ENCODE measurements at places on chromosomes 5 and 9.

GRCh38 chr9:34773955-34774354, 64.0 kb upstream of the CCL21 start:
- DNase-seq: no peak

DNA sequence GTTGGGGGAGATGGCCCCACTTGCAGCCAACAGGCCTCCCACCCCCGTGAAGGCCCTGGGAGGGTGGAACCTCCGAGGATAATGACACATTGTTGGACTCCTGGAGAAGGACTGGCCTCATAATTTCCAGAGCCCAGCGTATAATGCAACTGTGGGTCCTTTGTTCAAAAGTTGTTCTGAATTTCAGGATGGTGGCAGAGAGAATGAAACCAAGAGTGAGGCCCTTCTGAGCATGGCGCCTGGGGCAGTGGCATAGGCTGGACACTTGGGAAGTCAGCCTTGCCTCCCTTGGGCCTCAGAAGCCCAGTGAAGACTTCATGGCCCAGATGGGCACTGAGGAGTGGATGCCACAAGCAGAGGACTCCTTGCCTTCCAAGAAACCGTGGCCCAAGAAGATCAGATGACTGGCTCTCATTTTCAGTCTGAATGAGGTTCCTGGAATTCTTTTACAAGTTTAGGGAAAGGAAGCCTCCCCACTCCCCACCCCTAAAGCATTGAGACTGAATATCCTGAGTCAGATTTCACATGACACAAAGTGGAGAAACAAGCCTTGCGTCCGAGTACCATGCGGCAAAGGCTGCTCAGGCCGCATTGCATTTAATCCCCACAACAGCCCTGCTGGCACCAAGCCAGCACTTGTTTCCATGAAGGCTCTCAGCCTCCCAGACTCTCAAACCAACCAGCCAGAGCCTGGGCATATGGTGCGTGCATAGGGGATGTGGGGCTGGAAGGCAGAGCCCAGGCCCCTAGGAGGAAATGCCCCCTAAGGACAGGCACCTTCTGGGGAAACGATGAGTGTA, 96.7 kb upstream of the SMIM23 start:
- DNase-seq: no peak

DNA sequence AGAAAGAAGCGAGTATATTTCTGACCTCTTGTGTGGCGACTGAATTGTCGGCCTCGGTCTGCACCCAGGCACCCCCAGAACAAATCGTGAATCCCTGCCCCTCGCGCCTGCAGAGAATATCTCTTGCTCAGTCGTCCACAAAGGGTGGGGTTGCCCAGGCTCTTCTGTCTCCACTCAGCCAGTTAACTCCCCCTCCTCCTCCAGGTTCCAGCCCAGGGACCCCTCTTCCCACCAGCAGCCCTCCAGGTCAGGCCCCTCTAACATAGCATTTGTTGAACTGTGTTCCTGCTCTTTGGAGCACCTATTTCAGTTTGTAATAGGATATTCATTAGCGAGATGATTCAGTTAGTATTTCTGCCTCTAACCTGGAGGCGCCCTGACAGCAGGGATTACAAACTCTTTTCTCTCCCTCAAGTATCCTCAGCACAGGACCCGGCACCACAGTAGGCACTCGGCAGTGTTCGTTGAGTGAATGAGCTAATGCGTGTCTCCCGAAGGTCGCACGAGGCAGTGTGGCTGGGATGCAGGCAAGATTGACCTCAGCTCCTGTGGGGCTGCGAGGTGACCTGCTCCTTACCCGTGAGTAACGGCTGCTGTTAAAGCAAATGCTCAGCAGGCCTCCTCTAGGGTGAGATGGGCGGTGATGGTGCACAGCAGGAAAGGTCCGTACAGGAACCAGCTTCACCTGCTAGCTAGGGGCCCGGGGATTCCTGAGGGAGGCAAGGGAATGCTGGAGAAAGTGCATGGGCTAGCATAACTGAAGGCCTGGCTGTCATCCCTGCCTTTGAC, 25.8 kb downstream of the ZBTB34 start:
- DNase-seq: no peak

DNA sequence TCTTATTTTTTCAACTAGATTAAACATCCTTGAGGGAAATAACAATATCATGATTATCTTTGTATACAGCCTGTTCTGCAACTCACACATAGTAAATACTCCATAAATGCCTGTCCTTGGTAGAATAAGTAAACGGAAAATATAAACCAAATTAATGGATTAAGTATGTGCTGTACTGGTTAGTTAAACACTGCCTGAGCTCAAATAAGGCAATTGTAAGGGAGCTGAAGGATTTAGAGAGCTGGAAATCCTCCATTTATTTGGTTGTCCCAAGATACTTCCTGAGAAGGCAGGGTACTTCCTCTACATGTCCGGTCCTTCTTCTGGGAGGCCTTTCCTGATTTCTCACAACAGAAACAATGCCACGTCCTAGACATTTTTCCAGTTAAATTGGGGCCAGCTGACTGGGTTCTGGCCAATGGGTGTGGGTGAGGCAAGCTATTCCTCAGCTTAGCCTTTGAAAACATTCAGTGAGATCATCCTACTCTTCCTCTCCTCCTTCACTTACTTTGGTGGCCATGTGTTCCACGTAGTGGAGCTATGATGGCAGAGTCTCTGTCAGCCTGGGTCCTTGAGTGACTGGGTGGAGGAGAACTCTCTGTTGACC, 8.5 kb upstream of the C1QTNF3 start:
- DNase-seq: no peak

DNA sequence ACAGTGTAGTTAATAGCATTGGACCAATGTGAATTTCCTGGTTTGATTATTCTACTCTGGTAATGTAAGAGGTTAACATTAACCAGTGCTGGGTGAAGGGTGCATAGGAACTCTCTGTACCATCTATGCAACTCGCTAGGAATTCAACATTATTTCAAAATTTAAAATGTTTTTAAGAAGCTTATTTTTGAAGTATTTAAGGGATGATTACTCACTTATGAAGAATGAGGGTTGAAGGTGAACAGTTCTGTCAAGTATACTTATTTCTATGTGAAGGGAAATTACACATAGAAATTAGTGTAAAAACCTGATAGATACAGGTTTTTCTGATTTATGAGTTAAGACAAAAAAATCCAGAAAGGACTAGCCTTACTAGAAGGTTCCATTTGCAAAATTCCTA, 165.8 kb downstream of the INSYN2B start:
- DNase-seq: no peak

DNA sequence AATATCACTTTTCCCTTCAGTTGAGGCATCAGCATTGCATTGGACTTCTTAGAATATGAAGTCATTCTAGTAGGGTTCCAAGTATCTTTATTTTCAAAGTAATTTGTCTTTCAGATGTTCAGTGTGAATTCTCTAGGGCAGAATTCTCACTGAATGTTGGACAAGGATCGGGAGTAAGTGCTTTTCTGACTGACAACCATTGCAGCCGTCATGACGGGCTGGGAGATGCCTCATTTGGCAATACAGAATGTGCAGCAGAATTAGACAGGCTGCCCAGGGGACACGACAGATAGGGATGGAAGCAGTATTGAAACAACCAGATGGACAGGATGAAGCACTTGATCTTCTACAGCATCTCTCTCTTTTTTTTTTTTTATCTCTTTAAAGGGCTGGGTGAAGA, 129.0 kb downstream of the ICE1 start:
- DNase-seq: no peak

GRCh38 chr9:91032121-91032531, 230.5 kb downstream of the SYK start:
- DNase-seq: no peak

GRCh38 chr9:33682551-33682950, 112.8 kb upstream of the PRSS3 start:
- DNase-seq: no peak

GRCh38 chr9:77729177-77729576, 81.1 kb upstream of the GNA14 start:
- DNase-seq: no peak

GRCh38 chr5:43646992-43647391, 44.0 kb downstream of the NNT start:
- no peak for DNase-seq

GRCh38 chr9:128986671-128987070, 39.2 kb downstream of the NUP188 start:
- no peak for DNase-seq

DNA sequence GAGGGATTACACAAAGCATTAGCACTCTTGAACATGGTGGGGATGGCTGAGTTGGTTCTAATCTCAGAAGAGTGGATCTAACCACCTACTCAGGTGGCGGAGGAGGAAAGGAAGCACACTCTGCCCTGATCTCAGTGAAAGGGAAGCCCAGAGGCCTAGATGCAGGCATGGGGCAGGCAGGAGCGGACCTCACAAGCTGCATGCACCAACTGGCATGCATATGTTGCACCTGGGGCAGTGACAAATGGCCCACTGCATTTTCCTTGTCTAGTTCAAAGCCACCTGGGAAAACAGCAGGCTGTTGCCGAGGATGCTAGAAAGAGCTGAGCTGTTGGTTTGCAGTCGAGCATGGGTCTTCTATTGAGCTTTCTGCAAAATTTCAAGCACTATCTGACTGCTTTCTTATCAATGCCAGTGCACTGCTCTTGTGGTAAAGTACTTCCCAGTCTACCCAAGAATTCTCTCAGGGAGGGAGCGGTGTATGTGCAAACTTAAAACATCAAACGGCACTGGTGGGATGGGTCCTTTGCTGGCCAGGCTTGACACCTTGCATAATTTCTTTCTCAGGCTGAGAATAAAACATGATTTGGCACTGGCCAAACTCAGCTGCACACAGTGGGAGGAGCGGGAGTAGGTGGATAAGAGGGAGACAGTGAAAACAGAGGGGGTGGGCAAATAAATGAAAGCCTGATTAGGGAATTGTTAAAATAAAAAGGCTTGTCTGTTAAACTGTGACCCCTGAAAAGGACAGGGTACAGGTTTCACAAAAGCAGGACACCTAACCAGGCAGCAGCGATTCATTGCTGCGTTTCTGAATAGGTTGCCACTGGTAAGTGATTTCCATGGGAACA, 108.9 kb downstream of the MARCHF3 start:
- DNase-seq: no peak

- DNase-seq: no peak
Observed at GRCh38 chr9:132591244-132591643, 8.8 kb downstream of the BARHL1 start.

DNA sequence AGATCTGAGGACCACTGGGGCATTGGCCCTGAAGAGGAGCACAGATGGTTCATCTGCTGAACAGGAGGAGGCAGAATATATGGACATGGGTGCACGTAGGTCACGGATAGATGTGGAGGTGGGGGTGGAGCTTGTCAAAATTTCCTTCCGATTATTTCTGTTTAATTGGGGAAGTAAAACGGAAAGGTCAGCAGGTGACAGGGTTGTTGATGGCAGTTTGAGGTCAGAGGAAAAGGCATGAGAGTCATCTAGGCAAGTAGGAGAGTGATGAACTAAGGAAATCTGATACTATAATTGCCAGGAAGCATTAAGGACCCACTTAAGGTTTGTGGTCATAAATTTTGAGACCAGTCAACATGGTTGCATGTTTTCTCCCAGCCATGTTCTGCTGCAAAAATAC, 8.4 kb upstream of the FAM81B start:
- DNase-seq: no peak

DNA sequence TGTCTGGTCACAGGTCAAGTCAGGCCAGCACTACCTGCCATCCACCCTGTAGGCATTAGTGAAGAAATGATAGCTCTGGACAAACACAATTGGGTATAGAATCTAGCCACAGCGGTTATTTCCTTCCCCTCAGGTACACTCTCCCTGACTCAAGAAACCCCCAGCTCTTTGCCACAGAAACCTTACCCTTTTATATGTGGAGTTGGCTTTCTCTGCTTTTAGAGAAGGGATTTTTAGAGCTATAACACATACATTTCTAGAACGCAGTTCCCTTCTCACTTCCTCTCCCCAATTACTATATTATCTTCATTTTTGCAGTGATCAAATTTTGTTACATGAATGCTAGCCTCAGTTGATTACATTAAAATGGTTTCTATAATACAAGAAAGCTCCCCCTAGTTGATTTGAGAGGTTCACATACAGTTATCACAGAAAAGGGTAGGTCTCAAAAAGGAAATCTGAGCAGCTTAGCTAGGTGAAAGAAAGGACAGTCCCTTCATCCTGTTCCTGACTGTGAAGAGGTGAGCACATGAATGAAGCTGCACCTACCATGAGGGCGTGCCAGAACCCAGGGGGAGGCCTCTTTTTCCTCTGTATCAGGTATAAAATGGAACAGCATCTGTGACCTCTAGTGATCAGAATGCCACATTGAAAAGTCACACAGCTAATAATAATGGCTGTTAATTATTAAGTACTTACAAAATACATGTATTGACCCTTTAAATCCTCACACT, 425.6 kb downstream of the KIAA0825 start:
- DNase-seq: no peak

GRCh38 chr5:109833946-109834345, 144.2 kb downstream of the MAN2A1 start:
- no peak for DNase-seq

GRCh38 chr5:71924980-71925379, 182.3 kb upstream of the MAP1B start:
- DNase-seq: no peak

GRCh38 chr5:173962436-173962972, 26.5 kb upstream of the C5orf47 start:
- no peak for DNase-seq

GRCh38 chr9:90421786-90422185, 220.8 kb downstream of the DIRAS2 start:
- no peak for DNase-seq

GRCh38 chr5:175853573-175854230, 17.7 kb upstream of the CPLX2 start:
- no peak for DNase-seq

DNA sequence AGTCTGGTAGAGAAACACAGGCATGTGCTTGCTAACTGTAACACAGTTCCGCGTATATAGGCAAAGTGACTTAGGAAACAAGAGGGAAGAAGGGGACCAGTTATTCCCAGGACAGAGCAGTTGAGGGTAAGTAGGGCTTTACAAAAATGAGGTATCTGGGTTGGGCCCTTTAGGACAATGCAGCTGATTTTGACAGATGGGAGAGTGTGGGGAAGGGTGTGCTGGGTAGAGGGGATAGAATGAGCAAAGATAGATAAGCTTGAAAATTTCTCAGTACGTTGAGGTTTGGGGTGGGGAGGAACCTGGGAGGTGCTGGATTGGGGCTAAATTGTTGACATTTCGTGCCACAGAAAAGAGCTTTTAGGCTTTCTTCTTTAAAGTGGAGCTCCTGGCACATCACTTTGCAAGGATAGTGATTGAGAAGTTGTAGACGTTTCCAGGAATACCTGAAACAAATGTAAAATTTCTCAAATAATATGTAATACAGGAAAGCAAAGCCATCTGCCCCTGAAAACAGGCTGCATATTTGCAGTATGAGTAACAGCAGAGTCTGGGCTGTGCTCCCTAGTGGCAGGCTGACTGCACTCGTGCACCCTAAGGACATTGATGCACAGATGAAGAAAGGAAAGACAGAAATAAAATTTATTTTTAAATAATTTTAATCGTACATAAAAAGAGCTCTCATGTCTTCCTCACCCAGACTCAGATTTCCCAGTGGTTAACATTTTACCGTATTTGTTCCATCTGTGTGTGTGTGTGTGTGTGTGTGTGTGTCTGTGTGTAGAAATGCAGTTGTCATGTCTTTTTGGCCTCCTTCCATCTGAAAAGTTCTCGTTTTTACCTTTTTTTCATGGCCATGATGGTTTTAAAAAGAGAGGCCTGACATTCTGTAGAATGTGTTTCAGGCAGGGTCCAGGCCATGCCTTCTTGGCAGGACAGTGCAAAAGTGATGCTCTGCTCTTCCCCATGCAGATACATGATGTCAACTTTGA, 144.9 kb upstream of the DMRT1 start:
- DNase-seq: no peak

Data from D721Med (cell line).